ENCODE measurements at places on chromosomes 2 and 18.
A peak's percentile ranks its signal among the peaks of the same experiment; 100 is the strongest.

- DNase-seq = no peak
- H3K4me3 ChIP-seq = no peak overlapping the region
- no peaks in the 10 kb centered on the region for H3K27me3 ChIP-seq
- no peaks in the 10 kb centered on the region for H3K36me3 ChIP-seq
- no peak overlapping the region for H3K27ac ChIP-seq
Measured at GRCh38 chr2:215536510-215536909, 100.6 kb upstream of the FN1 start.

DNA sequence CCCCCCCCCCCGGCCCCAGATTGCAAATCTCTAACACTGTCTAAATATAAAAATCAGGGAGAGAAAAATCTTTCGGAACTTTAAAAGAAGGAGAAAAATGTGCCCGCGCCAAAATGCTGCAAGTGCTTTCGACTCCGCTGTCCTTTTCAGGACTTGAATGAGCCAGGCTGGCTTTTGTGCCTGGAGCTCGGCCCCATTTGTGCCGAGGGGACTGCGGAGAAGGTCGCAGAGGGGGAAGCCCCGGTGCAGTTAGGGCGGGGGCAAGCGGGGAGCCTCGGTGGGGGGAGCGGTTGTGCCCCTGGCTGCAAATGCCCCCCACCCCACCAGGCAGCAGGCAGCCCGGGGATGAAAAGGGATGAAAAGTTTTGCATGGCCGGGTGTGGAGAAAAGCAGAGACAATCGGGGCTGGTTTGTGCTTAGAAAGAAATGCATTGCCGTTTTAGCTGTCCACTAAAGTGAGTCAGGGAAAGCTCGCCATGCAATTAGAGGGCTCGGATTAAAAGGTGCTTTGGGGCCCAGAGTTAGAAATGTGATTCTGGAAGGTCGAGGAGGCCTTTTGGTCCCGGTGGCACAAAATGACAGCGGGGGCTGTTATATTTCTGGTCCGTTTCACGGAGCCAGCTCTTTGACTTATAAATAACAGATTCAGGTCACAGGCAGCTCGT, 1.6 kb downstream of the INHBB start:
- H3K4me1 ChIP-seq = peaks cover 40% of the 10 kb centered on the region
- H3K27ac ChIP-seq = no peak overlapping the region
- peak overlapping the region; percentile 59 for H3K4me3 ChIP-seq
- H3K27me3 ChIP-seq = peaks cover 44% of the 10 kb centered on the region
- peaks cover 4% of the 10 kb centered on the region for H3K36me3 ChIP-seq

- no peaks in the 10 kb centered on the region for H3K27me3 ChIP-seq
- no peaks in the 10 kb centered on the region for H3K36me3 ChIP-seq
- no peak overlapping the region for H3K4me3 ChIP-seq
Measured at GRCh38 chr2:26043109-26043508, 9.2 kb downstream of the RAB10 start.

GRCh38 chr18:41972067-41972925, 17.3 kb downstream of the PIK3C3 start:
- H3K4me3 ChIP-seq = no peak overlapping the region
- peaks cover 47% of the 10 kb centered on the region for H3K36me3 ChIP-seq
- no peak overlapping the region for H3K27ac ChIP-seq
- DNase-seq = no peak

DNA sequence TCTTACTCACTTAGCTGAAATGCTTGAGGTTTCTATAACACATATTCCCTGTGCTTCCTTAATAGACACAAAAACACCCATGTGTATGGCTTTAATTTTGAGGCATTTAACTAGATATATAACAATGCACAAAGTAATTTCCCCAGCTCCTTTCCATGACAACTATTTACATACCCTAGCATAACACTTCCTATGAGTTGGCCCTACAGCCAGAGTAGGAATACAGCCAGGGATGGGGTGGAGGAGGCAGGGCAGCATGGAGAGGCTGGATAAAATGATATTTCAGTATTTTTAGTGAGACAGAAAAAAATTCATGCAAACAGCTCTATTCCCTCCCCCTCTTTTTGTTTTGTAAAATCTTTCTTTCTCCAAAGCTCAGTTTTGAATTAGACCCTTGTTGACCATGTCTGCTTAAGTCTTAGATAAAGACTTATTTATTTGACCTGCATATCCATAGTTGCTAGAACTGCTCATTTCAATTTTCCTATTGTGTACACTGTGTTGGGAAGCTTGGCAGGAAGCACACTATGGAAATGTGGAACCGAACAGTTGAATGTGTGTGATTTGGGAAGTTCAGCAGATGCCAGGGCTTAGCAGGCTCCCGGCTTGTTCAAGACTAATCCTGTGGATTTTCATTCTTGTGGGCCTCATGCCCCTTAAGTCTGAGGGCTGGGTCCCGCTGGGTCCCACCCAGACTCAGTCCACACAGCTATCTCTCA, 11.2 kb upstream of the B3GNT2 start:
- H3K4me3 ChIP-seq = no peak overlapping the region
- H3K27ac ChIP-seq = no peak overlapping the region
- H3K4me1 ChIP-seq = peaks cover 10% of the 10 kb centered on the region
- no peaks in the 10 kb centered on the region for H3K27me3 ChIP-seq
- DNase-seq = no peak

- no peaks in the 10 kb centered on the region for H3K36me3 ChIP-seq
- no peak for DNase-seq
- no peaks in the 10 kb centered on the region for H3K27me3 ChIP-seq
- no peak overlapping the region for H3K4me3 ChIP-seq
Measured at GRCh38 chr2:143604566-143604959, 475.3 kb downstream of the ARHGAP15 start.

DNA sequence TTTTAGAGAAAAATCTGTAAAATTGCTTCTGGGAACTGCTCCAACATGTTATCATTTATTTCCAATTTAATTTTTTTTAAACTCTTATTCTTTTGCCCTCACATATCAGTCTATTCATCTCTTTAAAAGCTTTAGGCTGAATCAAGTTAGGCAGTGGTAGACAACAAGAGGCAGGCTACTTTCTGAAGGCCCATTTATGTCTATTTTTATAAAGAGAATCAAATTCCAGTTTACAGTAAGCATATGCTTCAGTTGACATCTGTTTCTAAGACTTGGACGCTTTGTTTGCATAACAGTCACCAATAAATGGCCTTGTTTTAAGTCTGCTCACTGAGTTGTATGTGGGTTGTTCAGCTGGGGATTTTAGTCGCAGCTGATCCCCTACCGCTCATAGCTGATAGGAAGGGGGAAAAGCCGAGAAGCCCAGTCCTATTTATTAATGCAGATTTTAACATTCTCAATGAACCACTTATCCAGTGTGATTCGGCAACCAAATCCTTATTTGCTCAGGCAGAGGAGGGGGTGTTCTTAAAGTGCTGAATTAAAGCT, 260.4 kb upstream of the SIX3 start:
- H3K27ac ChIP-seq = no peak overlapping the region
- no peak overlapping the region for H3K4me3 ChIP-seq
- no peaks in the 10 kb centered on the region for H3K27me3 ChIP-seq
- no peak for DNase-seq

DNA sequence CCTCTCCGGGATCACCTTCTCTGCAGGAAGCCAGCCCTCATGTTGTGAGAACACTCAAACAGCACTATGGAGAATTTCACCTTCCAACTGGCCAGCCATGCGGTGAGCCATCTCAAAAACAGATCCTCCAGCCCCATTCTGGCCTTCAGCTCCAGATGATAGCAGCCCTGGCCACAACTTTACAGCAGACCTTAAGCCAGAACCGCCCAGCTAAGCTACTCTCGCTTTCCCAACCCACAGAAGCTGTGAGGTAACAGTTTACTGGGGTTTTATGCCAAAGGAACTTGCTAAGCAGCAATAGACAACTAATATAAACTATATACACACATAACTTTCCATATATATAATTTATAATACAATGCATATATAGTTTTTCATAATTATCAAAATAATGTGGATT, 11.6 kb upstream of the PTPN4 start:
- no peak overlapping the region for H3K4me3 ChIP-seq
- no peak for DNase-seq
- no peak overlapping the region for H3K27ac ChIP-seq
- no peaks in the 10 kb centered on the region for H3K36me3 ChIP-seq
- H3K27me3 ChIP-seq = no peaks in the 10 kb centered on the region

- no peak overlapping the region for H3K4me3 ChIP-seq
- H3K4me1 ChIP-seq = peaks cover 35% of the 10 kb centered on the region
- no peaks in the 10 kb centered on the region for H3K27me3 ChIP-seq
Measured at GRCh38 chr2:12819103-12819475, 102.4 kb downstream of the TRIB2 start.

- peaks cover 20% of the 10 kb centered on the region for H3K4me1 ChIP-seq
- peak overlapping the region; percentile 11 for H3K4me3 ChIP-seq
- DNase-seq = no peak
- peak overlapping the region; percentile 68 for H3K27ac ChIP-seq
Measured at GRCh38 chr2:190809876-190810525, 70.6 kb upstream of the GLS start.

DNA sequence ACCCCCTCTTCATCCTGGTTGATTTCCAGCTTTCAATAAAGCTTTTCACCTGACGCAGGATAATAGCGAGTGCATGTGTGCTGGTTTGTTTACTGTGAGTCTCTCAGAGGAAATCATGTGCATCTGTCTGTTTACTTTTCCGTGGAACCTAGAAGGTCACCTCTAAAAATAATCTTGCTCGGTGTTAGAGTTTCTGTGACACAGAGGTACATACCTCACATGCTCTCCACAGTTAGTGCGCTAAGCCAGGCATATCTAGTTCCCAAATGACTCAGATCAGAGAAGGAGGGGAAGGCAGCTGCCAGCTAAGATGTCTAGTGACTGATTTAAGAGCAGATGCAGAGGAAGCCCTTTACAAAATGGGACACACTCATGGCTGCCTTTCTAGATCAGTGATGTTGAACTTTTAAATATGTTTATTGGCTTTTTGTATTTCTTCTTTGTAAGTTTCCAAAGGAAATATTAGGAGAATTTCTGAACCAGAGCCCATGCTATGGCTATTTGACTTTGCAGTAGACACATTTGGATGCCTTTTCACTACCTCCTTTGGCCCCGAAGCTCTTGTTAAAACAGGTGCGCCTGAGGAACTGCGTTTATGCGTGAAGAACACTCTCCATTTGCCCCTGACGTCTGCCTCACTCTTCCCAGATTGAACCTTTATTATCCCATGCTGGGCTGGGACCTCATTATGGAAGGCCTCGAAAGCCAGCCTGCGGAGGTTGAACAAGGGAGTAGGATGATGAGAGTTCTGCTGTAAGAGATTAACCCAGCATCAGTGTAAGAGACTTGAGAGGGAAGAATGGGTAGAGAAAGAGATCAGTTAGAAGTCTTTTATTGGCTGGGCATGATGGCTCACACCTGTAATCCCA, 145.6 kb downstream of the FAM161A start:
- H3K27me3 ChIP-seq = no peaks in the 10 kb centered on the region
- H3K4me3 ChIP-seq = no peak overlapping the region
- H3K36me3 ChIP-seq = no peaks in the 10 kb centered on the region
- DNase-seq = no peak

GRCh38 chr18:70024093-70024492, 76.4 kb upstream of the CD226 start:
- no peaks in the 10 kb centered on the region for H3K36me3 ChIP-seq
- no peaks in the 10 kb centered on the region for H3K27me3 ChIP-seq
- no peak overlapping the region for H3K27ac ChIP-seq
- H3K4me1 ChIP-seq = no peaks in the 10 kb centered on the region
- no peak overlapping the region for H3K4me3 ChIP-seq

DNA sequence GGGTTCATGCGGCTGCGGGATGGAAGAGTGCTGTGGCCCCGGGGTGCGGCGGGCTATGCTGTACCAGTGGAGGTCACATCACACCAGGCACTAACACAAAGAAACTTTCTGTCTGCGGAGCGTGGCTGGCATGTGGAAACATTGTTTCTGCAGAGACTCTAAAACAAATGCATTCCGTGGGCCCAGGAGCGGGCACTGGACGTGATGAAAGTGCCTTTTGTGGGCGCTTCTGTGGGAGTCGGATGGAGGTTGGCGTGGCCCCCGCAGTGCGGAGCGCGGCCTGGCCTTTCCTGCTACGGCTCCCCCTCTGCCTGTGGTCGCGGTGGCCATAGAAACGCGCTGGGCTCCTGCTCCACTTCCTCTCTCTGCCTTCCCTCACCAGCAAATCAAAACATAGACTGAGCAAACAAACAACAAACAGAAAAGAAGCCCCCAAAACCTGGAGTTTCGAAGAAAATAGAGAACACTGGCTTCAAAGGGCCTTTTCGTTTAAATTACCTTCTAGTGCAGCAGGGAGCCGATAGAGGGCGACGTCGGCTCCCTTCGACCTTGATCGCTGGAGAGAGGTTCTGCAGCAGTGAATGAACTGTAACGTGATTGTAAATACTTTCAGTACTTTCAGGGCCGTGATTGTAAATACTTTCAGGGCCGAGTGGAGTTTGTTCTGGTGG, 51.4 kb downstream of the KIF5C start:
- H3K27me3 ChIP-seq = no peaks in the 10 kb centered on the region
- peak overlapping the region; percentile 17 for H3K4me3 ChIP-seq
- peak; percentile 48 for DNase-seq
- H3K4me1 ChIP-seq = peaks cover 11% of the 10 kb centered on the region
- H3K36me3 ChIP-seq = no peaks in the 10 kb centered on the region

GRCh38 chr2:20093263-20094141, 42.1 kb upstream of the LAPTM4A start:
- no peak for DNase-seq
- no peaks in the 10 kb centered on the region for H3K27me3 ChIP-seq
- H3K27ac ChIP-seq = no peak overlapping the region
- no peaks in the 10 kb centered on the region for H3K4me1 ChIP-seq
